Effector memory CD4-positive, alpha-beta T cell (primary cell): ENCODE measurements at places on chromosomes 2 and 18.

DNA sequence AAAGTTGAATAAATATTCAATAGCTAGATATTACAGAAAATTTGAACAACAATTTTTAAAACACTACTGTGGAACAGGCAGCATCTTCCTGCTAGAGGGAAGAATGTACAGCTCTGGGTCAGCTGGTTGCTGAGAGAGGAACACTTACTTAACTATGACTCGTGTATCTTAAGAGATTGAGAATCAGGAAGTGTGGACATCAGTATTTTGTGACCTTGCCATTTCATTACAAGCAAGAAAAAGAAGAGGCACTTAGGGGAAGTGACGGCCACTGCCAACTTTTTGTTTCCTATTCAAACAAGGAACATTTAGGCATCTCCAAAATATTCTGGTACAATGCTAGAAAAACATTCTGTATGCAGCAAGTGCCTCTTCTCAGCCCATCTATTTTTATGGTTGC is 45.9 kb downstream of the ITPRID2 start:
- DNase-seq, result no peak

GRCh38 chr2:14634489-14635390 is 2.2 kb downstream of the LRATD1 start:
- no peak for DNase-seq

DNA sequence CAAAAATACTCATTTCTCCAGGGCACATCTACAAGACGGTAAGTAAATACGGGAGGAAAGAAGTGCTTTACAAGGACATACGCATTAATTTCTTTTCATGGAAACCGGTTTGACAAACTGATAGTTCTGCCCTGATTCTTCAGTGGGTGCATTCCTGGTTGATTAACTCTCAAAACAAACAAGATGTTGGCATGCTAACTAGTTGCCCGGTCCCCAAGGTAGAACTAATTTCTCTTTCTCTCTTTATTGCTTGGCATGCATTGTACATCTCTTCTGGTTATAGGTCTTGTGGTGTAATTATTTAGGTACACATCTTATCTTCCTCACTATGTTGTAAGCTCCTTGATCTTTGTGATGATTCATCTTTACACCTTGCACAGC is 46.9 kb upstream of the SPATS2L start:
- no peak for DNase-seq

- DNase-seq, result no peak
These were observed 11.7 kb downstream of the MAB21L4 start for GRCh38 chr2:240884221-240884620.

DNA sequence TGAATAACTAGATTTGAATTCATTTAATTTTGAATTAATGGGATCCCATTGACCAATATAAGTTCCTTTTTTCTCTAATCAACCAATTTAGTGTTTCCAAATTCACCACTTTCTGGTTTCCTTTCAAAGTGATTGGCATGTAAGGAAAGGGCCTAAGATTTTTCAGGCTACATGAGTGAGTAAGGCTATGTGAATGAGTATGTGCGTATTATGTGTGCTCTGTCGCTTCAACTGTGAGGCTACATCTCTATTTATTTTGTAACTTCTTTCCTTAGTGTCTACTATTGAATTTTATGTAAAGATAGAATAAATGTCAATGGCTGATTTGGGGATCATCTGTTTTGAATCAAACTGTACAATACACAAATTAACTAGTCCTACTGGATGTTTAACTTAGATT is 110.6 kb downstream of the ABCA12 start:
- DNase-seq, result no peak

DNA sequence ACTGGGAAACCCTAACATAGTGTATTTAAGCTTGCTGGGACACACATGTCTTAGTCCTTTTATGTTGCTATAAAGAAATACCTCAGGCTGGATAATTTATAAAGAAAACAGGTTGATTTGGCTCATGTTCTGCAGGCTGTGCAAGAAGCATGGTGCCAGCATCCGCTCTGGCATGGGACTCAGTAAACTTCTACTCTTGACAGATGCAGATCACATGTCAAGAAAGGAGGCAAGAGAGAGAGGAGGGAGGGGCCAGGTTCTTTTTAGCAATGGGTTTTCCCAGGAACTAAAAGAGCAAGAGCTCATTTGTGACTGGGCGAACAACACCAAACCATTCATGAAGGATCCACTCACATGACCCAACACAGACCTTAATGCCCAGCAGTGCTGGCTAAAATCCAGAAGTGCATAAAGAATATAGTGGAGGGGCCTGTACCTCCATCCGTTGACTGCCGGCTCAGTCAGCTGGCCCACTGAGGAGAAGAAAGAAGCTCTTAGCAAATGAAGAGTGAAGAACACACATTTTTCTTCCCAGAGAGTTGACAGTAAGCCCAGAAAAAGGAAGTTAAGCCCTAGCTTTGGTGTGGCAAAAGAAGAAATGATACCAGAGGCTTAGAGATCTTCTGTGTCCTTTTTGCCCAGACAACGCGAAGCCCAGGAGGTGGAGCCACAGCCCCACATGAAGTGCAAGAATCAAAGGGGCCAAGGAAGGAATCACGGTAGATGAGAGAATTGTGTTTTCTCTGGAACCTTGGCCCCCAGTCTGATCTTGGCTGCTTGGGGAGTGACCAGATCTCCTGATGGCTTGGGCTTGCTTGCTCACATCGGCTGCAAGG is 183.5 kb upstream of the FAM98A start:
- DNase-seq, result no peak

- DNase-seq, result no peak
These were observed 20.6 kb upstream of the SLC38A11 start for GRCh38 chr2:164975891-164976290.

GRCh38 chr2:179264368-179265081 is at the start of gene SESTD1:
SESTD1 (minus strand) TSS chr2:179264832; CDS start chr2:179191841, 72,991 bp downstream.
- peak; percentile 33 for DNase-seq

GRCh38 chr2:197998702-197999101 is 194.3 kb downstream of the PLCL1 start:
- DNase-seq, result no peak
